ENCODE measurements at places on chromosomes 5 and 9.
A peak's percentile ranks its signal among the peaks of the same experiment; 100 is the strongest.

- no peak for DNase-seq
Measured at GRCh38 chr5:57696389-57696769, 213.8 kb upstream of the ACTBL2 start.

DNA sequence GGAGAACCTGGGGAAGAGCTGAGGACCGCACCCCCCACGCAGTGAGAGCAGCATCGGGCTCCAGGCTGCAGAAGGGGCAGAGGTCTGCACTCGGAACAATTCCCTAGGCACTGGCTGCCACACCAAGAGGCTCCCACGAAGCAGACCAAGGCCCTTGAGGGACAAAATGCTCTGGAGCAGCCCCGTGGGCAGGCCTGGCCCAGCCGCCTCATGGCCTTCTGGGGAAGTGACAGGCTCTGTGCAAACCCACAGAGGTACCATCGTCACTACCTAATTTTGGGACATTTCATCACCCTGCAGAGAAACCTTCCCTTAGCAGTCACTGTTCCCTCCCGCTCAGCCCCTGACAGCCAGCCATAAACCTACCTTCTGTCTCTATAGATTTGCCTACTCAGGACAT is 15.9 kb downstream of the FBXW5 start:
- no peak for DNase-seq

DNA sequence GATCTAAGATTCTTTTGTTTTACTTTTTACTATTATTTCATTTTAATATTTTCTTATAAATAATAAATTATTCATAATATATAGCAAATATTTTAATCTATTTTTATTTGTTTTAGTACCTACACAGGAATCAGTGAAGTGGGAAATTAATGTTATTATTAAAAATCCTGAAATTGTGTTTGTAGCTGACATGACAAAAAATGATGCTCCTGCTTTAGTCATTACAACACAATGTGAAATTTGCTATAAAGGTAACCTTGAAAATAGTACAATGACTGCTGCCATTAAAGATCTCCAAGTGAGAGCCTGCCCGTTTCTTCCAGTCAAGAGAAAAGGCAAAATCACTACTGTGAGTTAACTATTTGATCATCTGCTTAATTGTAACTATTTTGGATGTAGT is 138.7 kb downstream of the VPS13A start:
- no peak for DNase-seq

DNA sequence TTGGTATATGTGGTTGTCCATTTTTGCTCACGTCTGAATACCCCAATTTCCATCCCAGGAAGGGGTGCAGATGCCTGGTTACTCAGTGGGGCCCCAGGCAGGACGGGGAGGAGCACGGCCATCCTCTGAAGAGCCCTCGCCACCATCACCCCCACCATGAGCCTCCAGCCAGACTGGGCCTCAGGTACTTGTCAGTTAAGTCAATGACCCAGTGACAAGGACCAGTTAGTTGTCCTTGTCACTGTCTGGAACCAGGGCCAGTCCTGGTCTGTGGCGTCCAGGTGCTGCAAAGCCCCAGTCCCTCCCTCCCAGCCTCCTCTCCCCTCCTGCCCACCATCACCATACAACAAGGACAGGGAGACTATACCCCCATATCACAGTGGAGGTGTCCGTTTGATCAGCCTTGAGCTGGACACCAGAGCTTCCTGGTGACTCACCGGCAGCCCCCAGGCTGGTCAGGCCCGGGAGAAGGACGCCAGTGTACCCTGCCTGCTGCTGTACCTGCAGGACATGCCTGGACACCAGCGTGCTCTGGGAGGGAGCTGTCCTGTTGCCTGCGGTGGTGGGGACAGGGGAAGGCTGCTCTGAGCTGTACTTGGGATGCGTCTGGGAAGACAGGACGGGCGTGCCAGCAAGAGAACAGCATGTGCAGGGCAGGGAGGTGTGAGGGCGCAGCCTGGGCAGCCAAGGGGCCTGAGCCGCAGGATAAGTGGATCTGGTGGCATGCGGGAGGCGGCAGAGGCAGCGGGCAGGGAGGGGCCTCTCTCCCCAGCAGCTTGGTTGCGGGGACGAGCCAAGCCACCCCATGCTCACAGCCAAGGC is 32.6 kb upstream of the TTLL11 start:
- peak; percentile 64 for DNase-seq

DNA sequence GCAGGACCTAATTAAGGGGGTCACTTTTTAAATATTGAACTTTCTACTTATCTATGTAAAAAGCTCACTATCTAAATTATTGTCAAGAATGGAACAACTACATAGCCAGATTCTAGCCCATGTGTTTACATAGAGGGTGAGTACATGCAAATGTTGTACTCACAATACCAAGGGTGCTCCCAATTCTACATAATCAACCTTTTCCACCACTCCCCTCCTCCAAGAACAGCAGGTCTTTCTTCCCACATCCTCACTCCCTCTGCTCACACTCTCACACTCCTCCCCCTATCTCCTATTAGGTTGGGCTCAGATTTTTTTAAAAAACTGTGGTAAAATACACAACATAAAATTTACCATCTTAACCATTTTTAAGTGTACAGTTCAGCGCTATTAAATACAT is 325.4 kb downstream of the ARL15 start:
- no peak for DNase-seq

- DNase-seq: no peak
Measured at GRCh38 chr9:110006657-110007056, 201.3 kb downstream of the C9orf152 start.

GRCh38 chr5:102811972-102812371 is 56.9 kb downstream of the PAM start:
- DNase-seq: peak; percentile 60

GRCh38 chr9:111621895-111622480 is 9.1 kb upstream of the DNAJC25 start:
- DNase-seq: peak; percentile 54

GRCh38 chr9:134205672-134206310 is 41.4 kb upstream of the RNU6ATAC start:
- DNase-seq: peak; percentile 18

- DNase-seq: no peak
Measured at GRCh38 chr9:124783830-124784229, 6.9 kb downstream of the OLFML2A start.

DNA sequence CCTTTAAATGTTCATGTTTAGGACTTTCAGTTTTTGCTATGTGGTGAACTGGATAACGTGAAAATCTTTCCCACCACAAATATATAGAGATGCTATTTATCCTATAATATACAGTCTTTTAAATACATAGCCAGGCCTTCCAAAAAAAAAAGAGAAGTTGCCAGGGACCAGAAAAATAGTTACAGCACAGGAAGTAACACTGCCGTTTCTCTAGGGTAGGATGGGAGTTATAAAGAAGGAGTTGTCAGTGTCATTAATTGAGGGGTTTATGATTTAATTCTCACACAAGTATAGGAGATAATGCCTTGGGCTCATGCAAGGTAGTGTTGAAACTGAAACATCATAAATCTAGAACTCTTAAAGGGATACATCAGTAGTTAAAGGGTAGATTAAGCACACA is 83.9 kb downstream of the LRRC70 start:
- DNase-seq: no peak

GRCh38 chr9:27117489-27118135 is 8.6 kb downstream of the TEK start:
- DNase-seq: no peak

DNA sequence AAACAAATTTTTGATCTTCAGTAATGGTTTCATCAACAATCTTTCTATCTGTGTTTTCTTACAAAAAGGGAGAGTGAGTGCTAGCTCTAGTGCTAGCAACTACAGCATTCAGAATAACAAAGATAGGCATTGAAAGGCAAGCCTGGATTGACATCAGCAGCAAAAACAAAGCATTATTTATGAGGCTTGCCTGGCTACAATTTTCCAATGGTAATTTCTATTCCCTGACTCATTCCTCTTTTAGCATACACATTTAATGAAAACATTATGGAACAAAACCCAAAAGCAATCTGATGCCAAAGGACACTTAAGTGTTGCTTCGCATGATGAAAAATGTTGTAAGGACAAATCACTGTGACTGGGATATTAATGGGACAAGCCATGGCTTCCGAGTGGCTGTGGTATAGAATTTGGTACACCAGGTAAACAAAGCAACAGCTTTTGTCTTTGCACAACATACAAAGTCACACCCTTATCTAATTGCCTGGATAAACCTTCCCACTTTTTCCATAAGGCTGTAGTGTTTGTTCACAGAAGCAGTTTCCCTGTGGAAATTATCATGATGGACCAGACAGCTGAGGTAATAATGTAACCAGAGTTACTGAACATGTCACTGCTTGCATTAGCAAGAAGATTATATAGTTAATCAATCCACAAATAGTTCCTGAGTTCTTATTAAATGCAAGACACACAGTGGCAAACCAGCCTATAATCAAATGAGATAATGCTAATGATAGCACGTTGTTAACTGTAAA is 179.8 kb upstream of the EDIL3 start:
- no peak for DNase-seq

- DNase-seq: no peak
Measured at GRCh38 chr5:178121391-178122276, 8.3 kb downstream of the N4BP3 start.
